ENCODE measurements at places on chromosomes 6 and 20.

DNA sequence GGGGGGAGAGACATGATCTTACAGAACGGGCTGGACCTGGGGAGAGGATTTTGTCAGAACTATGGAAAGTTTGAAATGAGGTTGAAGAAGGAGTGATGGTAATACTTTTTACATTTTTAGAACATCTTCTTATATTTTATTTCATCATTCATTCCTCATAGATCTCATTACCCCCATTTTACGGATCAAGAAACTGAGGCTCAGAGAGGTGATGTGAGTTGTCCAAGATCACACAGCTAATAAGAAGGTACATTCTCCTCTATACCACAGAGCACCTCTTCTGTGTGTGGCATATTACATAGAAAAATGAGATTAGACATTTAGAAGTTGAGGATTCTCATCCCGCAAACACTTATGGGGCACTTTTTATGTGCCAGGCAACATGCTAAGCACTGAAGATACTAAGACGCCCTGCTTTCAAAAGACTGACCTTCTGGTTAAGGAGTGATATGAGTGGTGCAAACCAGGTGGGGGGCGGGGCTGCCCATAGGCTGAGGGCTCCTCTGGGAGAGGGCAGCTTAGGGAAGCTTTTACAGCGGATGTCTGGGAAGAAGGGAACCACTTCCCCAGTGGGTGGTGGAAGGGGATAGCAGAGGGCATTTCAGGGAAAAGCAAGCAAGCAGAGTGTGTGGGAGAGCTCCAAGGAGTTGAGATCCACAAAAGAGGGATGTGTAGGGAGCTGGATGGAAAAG, 17.4 kb upstream of the RNF39 start:
- DNase-seq: no peak

- no peak for DNase-seq
These were observed 175.9 kb downstream of the ZDHHC14 start for GRCh38 chr6:157556671-157557430.

- no peak for DNase-seq
These were observed 75.0 kb downstream of the EPHA7 start for GRCh38 chr6:93344333-93344835.

GRCh38 chr20:62617711-62618483, 24.4 kb upstream of the SLCO4A1 start:
- no peak for DNase-seq

DNA sequence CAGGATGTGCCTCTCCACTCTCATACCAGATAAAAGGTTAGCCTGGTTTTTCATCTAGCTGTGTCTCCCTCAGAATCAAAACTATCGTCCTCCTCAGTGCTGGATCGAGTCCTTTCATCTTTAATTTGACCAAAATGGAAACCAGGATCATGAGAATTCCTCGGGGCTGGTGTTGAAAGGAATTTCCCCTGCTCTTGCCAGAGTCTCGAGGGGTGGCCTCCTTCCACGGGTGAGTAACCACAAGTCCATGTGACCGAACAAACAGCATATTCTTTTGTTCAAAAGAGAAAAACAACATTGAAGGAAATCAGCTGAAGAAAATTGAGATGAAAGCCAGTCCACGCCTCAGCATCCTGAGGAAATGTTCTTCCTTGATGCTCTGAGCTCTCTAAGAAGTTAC, 165.9 kb upstream of the CDYL start:
- DNase-seq: no peak

DNA sequence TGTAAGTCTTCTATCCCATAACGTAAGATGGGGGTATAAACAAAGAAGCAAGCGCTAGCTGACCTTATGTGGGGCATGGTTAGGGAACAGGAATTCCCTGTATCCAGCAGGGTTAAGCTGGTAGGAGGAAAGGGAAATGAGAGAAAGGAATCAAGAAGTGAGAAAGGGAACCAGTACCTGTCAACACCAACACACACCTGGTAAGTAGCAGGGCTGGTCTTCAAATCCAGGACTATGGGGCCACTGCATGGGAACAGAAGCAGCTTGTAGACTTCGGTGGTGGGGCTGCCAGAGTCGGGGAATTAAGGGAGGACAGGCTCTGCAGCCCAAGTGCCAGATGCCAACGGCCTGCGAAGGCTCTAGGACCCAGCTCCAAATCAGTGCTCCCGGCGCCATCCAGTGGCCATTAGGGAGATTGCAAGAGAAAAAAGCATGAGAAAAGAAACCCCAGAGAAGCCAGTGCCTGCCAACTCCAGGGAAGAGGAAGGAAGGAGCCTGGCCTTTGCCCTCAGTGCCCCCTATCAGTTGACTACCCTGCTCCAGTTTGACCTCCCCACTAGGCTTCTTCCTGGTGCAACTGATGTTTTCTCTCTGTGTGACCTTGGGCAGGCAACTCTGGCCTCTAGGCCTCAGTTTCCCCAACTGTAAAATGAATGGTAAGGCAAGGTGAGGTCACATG, 15.8 kb upstream of the RBPJL start:
- DNase-seq: peak; percentile 68

GRCh38 chr6:21750575-21750974, 157.0 kb downstream of the SOX4 start:
- DNase-seq: no peak

DNA sequence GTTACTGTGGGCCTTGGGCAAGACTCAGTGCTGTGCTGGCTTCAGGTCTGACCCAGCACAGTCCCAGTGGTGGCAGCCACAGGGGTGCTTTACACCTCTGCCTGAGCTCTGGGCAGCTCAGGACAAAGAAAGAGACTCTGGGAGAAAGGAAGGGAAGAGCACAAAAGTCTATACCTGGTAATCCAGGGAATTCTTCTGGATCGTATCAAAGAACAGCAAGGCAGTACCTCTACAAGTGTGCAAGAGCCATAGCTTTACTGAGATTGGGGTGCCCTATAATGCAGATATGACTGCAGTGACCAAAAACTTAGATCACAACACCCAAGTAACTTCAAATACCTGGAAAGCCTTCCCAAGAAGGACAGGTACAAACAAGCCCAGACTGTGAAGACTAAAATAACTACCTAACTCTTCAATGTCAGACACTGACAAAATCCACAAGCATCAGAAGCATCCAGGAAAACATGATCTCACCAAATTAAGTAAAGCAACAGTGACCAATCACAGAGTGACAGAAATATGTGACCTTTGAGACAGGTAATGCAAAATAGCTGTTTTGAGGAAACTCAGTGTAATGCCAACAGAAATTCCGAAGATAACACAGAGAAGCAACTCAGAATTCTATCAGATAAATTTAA, 47.9 kb upstream of the LIN28B start:
- DNase-seq: no peak

- no peak for DNase-seq
These were observed 125.0 kb downstream of the SIM1 start for GRCh38 chr6:100339574-100340255.

DNA sequence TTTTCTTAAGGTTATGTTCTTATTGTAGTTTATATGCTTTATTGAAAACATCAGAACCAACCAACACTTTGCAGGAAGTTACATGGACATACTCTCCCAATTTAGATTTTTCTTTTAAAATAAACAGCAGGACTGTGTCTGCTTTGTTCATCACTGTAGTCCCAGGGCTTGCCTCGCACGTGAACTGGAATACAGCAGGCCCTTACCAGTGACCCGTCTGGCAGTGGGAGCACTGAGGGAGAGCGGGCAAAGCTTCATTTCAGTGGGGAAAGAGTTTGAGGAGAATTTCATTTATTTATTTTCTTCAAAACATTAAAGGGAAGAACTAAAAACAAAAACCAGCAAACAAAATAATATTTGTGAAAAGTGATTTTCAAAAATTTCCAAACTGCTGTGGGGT, 230.8 kb downstream of the PAX1 start:
- no peak for DNase-seq

GRCh38 chr20:48788486-48789072, 39.2 kb downstream of the PREX1 start:
- DNase-seq: no peak

GRCh38 chr20:2331901-2332565, 36.2 kb downstream of the TGM3 start:
- DNase-seq: no peak

DNA sequence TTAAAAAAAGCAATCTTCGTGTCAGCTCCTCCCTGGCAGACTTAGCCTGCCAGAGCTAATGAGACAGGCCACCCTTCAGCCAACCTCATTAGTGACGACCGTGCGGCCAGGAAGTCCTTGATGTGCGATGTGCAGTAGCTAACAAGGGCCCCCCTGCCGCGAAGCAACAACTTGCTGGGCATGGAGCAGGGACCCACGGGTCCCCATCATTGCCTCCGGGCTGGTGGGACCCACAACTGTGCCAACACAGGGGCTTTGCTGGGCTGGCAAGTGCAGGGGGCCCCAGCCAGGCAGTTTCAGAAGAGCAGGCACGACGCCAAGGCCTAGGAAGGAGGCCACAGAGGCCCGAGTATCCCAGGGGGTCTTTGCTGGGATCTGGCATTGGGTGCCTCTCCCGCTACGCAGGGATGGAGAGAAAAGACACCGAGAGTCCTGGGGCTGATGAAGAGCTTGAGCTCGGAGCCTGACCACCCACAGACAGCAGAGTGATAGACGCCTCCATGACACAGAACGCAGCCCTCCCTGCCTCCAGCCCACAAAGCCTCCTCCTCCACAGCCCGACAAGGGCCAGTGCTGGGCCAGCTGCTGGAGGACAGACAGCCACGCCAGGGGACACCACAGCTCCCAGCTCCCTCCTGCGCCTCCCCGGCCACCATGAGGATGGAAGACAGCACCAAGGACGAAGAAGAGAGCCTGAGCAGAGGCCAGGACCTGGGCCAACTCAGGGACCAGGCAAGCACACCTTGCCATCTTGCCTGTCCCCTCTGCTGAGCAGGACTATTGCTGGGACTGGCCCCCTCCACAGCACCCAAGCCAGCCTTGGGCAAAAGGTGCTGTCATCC, 96.6 kb downstream of the YTHDF1 start:
- DNase-seq: no peak

DNA sequence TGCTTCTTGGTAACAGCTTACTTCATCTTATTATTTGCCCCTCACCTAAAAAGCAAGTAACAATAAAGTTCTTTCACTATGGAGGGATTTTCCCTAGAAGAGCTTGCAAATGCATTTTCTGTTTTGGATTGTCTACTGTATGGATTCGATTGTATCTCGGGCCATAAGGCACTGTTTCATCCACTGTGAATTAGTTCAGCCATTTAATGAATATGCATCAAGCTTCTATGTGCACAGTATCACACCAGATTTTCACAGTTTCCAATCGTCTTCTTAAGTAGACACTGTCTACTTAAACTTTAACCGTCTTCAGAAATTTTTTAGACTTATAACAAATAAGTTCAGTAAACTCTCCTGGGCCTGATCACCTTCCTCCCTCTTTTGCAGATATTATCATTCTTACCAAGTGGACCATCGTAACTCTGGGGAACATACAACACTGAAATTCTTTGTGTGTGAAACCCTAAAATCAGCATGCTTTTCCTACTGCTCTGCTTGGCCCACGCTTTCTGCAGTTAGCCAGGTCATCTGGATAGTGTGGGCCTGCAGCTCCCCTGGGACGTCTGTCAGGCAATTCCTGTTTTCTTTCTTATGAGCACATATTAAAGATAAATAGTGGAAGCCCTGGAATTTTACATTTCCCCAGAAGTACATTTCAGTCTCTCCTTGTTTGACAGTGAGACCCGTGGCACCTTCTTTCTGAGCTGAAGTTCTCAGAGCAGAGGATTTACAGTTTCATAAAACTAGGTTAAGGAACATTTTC, 136.5 kb upstream of the PDE10A start:
- DNase-seq: no peak

DNA sequence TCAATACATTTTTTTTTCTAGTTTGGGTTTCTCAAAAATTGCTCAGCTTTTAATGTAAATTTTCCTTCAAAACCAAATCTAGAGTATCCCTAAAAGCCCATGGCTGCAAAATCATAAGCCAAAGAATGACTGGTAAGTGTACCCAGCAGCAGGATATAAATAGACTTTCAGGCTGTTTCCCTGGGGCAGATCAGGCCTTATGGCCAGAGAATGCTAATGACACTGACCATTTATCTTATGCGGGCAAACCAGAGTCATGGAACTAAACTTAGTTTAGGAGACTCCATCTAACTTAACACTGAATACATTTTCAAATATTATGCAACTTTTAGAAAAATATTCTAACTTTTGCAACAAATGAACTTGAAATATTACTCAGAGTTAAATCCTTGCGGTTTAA, 7.4 kb downstream of the OSER1 start:
- DNase-seq: no peak

- no peak for DNase-seq
These were observed 79.4 kb downstream of the IRF4 start for GRCh38 chr6:470901-471448.

GRCh38 chr6:79810185-79810705, 137.1 kb downstream of the ELOVL4 start:
- DNase-seq: no peak

DNA sequence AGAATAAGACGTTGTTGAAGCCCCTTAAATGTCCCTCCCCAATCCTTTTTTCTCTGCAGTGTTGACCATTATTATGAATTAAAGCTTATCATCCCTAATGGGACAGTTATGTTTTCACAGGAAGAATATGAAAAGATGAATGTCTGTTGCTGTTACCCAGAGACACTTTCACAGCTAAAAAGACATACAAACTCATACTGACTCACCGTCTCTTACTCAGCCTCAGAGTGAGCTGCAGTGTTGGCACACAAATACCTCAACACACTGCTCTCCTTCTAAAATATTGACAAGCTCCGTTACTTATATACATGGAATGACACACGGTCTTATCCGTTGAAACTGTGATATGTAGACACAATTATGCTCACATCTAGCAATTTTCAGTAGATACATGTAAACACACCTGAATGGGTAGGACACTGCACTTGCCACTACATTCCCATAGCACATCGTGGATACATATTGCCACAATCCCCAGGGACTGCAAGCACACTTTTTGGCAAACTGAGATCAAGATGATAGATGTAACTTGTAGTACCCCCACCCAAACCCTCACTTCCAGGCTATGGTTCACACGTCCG, 9.6 kb upstream of the SAPCD1 start:
- DNase-seq: peak; percentile 57

GRCh38 chr20:45578231-45578630, 853 bp downstream of the WFDC8 start:
- no peak for DNase-seq

DNA sequence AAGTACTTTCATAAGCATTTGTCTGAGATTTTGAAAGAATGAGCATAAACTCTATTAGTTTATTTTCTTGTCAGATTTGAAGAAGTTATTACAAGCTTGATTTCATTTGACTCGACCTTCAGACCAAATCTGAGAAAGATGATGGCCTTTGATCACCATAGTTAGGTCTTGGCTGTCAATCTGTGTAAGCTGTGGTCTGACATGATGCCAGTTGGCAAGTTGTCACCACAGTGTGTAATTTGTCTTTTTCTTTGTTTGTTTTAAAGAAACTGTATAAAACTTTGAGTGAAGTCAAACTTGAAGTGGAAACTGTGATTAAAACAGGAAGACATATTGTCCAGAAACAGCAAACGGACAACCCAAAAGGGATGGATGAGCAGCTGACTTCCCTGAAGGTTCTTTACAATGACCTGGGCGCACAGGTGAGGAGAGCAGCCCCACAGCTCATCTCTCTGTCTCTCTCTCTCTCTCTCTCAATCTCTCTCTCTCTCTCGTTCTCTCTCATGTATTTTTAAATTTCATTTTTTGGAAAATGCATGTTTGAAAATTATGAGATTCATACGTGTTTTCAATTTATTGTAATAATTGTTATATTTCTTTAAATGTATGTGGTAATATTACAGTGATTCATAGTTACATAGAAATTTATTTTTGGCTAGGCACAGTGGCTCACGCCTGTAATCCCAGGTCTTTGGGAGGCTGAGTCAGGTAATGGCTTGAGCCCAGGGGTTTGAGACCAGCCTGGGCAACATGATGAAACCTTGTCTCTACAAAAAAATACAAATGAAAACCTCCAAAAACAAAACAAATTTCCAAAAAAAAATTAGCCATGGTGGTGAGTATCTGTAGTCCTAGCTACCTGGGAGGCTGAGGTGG, 208.1 kb downstream of the UTRN start:
- no peak for DNase-seq
